ENCODE measurements at places on chromosomes 5 and 9. TPM values are rescaled to one million over a fixed set of nuclear protein-coding genes. Genes with fewer than 3 reads are reported as not detected.

Gene CAMK2A
- 34.6 TPM for total RNA-seq

Gene PCDHGA10
- total RNA-seq = 4.5 TPM

Gene WDR38
- total RNA-seq = not detected

Gene BARX1
- 0.24 TPM for total RNA-seq

Gene IFNB1
- total RNA-seq = not detected

Gene GBGT1
- total RNA-seq = 11.9 TPM

- no peak overlapping the region for H3K27ac ChIP-seq
- H3K4me1 ChIP-seq = peaks cover 9% of the 10 kb centered on the region
- H3K36me3 ChIP-seq = no peaks in the 10 kb centered on the region
- no peak for DNase-seq
Measured at GRCh38 chr5:112149727-112150126, 269.4 kb downstream of the EPB41L4A start.

GRCh38 chr9:107175816-107176435 is 107.2 kb upstream of the RAD23B start:
- H3K4me1 ChIP-seq = peaks cover 22% of the 10 kb centered on the region
- H3K36me3 ChIP-seq = no peaks in the 10 kb centered on the region
- H3K4me3 ChIP-seq = no peak overlapping the region
- H3K27me3 ChIP-seq = no peaks in the 10 kb centered on the region

DNA sequence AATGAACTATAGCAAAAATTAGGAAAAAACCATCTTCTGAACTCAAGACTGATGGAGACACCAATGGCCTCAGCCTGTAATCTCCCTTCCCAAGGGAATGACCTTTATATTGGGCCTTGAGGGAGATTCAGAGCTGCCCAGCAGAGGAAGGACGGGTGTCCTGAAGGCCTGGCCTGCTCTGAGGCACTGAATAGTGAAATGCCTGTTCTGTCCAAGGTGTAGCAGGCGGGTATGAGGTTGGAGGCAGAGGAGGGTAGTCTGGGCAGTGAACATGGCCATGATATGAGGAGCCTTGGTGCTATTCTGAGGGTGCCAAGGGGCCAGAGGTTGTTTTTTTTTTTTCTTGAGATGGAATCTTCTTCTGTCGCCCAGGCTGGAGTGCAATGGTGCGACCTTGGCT is 25.0 kb downstream of the PSD2 start:
- H3K4me3 ChIP-seq = no peak overlapping the region
- no peaks in the 10 kb centered on the region for H3K36me3 ChIP-seq
- no peaks in the 10 kb centered on the region for H3K27me3 ChIP-seq
- DNase-seq = no peak
- no peak overlapping the region for H3K27ac ChIP-seq

GRCh38 chr5:157570531-157571200 is 4.9 kb downstream of the ADAM19 start:
- H3K4me1 ChIP-seq = peaks cover 3% of the 10 kb centered on the region
- peak overlapping the region; percentile 76 for H3K27ac ChIP-seq
- H3K4me3 ChIP-seq = no peak overlapping the region
- H3K36me3 ChIP-seq = no peaks in the 10 kb centered on the region
- H3K27me3 ChIP-seq = no peaks in the 10 kb centered on the region

GRCh38 chr9:96177005-96177718 is 124.8 kb downstream of the HSD17B3 start:
- H3K4me1 ChIP-seq = peaks cover 37% of the 10 kb centered on the region
- no peaks in the 10 kb centered on the region for H3K27me3 ChIP-seq
- no peaks in the 10 kb centered on the region for H3K36me3 ChIP-seq
- peak overlapping the region; percentile 54 for H3K27ac ChIP-seq
- no peak overlapping the region for H3K4me3 ChIP-seq

- no peak for DNase-seq
- no peaks in the 10 kb centered on the region for H3K27me3 ChIP-seq
- peaks cover 11% of the 10 kb centered on the region for H3K4me1 ChIP-seq
- H3K36me3 ChIP-seq = no peaks in the 10 kb centered on the region
Measured at GRCh38 chr5:3302228-3302627, 293.4 kb upstream of the IRX1 start.

- no peak for DNase-seq
- H3K27me3 ChIP-seq = no peaks in the 10 kb centered on the region
- peaks cover 4% of the 10 kb centered on the region for H3K4me1 ChIP-seq
Measured at GRCh38 chr9:125593581-125594222, 113.3 kb downstream of the MAPKAP1 start.

GRCh38 chr5:74382123-74382855 is 258.2 kb downstream of the ENC1 start:
- no peak overlapping the region for H3K4me3 ChIP-seq
- H3K27ac ChIP-seq = peak overlapping the region; percentile 15
- no peak for DNase-seq
- H3K36me3 ChIP-seq = no peaks in the 10 kb centered on the region
- H3K27me3 ChIP-seq = no peaks in the 10 kb centered on the region

- DNase-seq = no peak
- no peak overlapping the region for H3K4me3 ChIP-seq
- no peak overlapping the region for H3K27ac ChIP-seq
- H3K4me1 ChIP-seq = no peaks in the 10 kb centered on the region
- H3K27me3 ChIP-seq = no peaks in the 10 kb centered on the region
Measured at GRCh38 chr9:87810679-87811178, 71.9 kb upstream of the SPATA31E1 start.

DNA sequence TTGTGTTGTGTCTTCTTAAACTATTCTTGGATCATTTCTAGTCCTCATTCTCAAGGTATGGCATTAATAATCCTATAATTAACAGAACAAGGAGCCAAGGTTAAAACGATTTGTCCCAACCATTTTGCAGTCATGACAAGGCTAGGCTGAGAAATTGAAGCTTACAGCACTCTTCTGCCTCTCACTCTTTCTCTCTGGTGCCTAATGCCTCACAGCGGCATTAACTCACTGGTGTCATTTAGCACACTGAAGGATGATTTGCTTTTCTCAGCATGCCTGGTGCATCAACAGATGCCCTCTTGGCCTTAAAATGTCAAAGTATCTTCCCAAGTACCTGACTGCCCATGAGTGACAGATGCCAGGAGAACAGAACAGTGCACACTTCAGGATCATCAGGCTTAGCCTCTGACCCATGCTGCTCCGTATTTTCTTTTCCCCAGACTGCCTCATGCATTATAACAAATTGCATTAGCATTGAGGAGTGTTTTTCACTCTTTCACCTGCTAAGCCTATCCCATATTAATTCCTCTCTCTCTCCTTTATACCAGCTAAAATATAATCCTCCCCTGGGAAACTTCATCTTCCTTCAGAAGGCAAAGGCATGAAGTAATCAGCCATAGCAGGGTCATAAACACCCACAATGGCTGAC is 61.1 kb upstream of the SV2C start:
- no peak overlapping the region for H3K4me3 ChIP-seq
- H3K27ac ChIP-seq = no peak overlapping the region
- no peaks in the 10 kb centered on the region for H3K4me1 ChIP-seq
- DNase-seq = no peak
- no peaks in the 10 kb centered on the region for H3K27me3 ChIP-seq
- no peaks in the 10 kb centered on the region for H3K36me3 ChIP-seq

GRCh38 chr5:17355586-17356346 is 138.3 kb downstream of the BASP1 start:
- no peak overlapping the region for H3K27ac ChIP-seq
- no peak overlapping the region for H3K4me3 ChIP-seq
- no peaks in the 10 kb centered on the region for H3K27me3 ChIP-seq
- DNase-seq = no peak
- H3K36me3 ChIP-seq = no peaks in the 10 kb centered on the region

DNA sequence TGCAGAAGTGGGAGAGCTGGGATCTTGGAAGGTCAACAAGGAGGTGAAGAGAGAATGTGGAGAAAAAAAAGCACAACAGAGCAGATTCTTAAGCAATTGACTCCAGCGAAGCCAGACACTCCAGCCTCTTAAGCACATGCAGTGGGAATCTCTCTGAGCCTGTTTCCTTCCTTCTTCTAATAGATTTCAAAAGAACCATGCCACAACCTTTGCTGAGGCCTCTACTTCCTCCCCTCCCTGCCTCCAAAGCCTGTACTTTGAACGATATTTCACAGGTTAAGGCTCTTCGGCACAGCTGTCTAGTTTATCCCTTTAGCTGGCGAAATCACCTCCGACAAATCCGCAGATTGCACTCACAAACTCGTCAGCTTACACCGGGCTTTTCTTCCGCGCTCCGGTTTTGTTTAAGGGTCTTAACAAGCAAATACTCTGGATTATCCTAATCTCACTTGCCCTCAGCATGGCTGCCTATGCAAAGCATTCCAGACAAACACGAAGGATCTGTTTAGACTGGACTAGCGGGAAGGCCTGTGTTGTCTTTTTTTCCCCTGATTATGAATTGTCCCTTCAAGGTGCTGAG is 211.6 kb upstream of the PANK3 start:
- H3K4me3 ChIP-seq = no peak overlapping the region
- peaks cover 4% of the 10 kb centered on the region for H3K36me3 ChIP-seq
- H3K27ac ChIP-seq = no peak overlapping the region

DNA sequence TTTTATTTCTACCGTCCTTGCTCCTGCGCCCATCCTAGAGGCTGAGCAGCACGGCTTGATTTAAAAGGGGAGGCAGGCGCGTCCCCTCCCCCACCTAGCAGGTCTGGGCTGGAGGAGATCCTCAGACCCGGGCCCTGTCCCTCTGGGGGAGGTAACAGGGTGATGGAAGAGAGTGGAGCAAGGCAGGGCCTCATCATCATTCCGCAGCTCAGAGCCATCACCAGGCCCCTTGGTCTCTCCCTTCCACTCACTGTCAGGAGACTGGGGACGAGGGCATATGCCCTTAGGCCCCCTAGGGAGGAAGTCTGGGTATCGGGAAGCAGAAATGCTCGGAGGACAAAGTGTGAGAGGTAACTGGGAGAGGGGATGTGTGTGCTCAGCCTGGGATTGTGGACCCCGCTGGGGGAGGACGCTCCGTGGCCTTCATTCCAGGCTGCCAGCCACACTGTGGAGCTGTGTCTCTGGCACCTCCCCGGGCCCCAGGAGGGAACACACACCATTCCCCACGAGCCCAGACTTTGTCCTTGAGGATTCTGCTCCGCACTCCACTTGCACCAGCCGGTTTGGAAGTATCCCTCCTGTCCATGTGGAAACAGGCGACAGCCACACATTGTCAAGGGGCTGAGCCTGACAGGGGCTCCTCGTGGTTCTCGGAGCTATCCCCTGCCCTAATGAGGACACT is 761 bp downstream of the REEP2 start:
- DNase-seq = no peak
- peaks cover 9% of the 10 kb centered on the region for H3K4me1 ChIP-seq
- H3K27ac ChIP-seq = no peak overlapping the region
- H3K27me3 ChIP-seq = no peaks in the 10 kb centered on the region
- peaks cover 21% of the 10 kb centered on the region for H3K36me3 ChIP-seq

- H3K4me1 ChIP-seq = no peaks in the 10 kb centered on the region
- peak; percentile 15 for DNase-seq
- H3K4me3 ChIP-seq = no peak overlapping the region
- no peak overlapping the region for H3K27ac ChIP-seq
Measured at GRCh38 chr9:98962861-98963260, 19.2 kb downstream of the COL15A1 start.

DNA sequence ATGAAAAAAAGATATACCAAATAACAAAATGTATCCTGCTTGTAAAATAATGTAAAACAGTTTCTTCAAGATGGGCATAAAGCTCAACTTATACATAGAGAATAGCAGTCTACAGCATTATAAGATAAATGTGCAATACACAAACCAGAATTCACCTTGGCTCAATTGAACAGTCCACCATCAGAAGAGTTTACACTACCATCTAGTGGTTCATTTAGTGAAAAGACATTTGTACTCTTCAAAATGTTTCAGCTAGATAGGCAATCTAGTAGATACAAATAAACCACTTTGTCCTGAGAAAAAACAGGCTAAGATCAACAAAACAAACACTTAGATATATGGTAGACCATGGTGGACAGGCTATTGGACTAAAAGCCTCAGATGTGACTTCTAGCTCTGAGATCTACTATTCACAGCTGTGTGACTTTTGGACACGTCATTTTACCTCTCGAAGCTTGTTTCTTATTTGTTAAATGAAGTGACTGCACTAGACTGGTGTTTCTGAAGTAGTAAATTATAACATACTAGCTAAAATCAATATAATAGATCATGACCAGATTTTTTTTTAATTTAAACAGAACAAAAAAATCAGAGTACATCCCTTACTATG is 22.1 kb upstream of the TPD52L3 start:
- no peaks in the 10 kb centered on the region for H3K4me1 ChIP-seq
- H3K4me3 ChIP-seq = no peak overlapping the region

DNA sequence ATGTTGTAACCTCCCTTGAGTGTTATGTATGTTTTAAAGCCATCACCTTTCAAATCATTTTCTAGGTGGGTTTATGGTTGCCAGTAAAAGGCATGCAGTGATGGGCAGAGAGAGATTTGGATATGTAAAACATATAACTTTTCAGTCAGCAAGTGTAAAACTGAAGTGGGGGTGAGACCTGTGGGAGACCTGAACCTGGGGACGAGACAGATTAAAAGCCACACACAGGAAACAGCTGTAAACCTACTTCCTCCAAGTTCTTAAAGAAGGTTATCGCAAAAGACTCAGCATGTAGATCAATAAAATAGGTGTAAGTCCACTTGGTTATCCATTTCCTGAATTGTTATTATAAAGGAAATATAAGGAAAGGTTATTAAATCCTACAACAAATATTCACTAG is 76.6 kb downstream of the YIPF5 start:
- H3K36me3 ChIP-seq = no peaks in the 10 kb centered on the region
- no peak overlapping the region for H3K27ac ChIP-seq
- no peaks in the 10 kb centered on the region for H3K4me1 ChIP-seq
- no peaks in the 10 kb centered on the region for H3K27me3 ChIP-seq
- no peak for DNase-seq
- no peak overlapping the region for H3K4me3 ChIP-seq

- no peak overlapping the region for H3K4me3 ChIP-seq
- DNase-seq = no peak
- no peaks in the 10 kb centered on the region for H3K4me1 ChIP-seq
- no peaks in the 10 kb centered on the region for H3K27me3 ChIP-seq
Measured at GRCh38 chr5:159905496-159905895, 10.8 kb upstream of the ADRA1B start.

DNA sequence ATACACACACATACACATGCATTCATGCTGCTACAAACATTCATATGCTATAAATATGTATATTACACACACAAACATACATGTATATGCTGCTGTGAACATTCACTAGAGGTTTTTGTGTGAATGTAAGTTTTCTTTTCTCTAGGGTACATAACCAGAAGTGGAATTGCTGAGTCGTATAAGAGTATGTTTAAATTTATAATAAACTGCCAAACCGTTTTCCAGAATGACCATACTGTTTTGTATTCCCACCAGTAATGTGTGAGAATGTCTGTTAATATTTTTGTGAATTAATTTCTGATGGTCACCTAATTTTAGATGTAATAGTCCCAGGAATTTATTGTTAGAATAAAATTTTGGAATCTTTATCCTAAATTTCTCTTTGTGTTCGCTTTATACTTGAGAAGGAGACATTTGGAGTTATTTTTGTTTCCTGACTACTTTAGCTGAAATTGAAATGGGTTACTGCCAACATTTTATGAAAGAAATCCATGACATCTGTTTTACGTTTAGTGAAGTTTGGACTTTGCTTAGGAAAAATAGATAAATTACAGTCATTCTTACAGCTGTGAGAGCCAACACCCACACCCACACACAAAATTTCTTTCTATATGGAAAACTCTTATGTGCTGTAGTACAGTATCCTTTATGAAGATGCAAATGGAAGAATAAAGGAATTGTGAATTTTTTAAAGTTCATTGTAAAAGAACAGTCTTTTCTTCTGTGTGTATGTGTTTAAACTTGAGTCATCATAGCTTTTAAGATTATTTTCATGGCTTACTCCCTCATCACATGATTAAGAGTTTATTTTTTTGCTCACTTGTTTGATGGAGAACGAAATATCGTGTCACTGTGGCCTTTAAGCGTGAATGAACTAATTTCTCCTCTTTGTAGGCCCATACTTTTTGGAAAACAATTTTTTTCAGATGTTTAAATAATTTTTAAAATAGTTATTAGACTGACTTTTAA is 24.3 kb downstream of the CENPP start:
- no peaks in the 10 kb centered on the region for H3K4me1 ChIP-seq
- no peak overlapping the region for H3K4me3 ChIP-seq
- no peak overlapping the region for H3K27ac ChIP-seq
- no peaks in the 10 kb centered on the region for H3K36me3 ChIP-seq

Measured in cardiac muscle cell (in vitro differentiated cells and primary cell).